Non-pigmented ciliary epithelial cell (primary cell): ENCODE measurements at places on chromosomes 7 and 10.

DNA sequence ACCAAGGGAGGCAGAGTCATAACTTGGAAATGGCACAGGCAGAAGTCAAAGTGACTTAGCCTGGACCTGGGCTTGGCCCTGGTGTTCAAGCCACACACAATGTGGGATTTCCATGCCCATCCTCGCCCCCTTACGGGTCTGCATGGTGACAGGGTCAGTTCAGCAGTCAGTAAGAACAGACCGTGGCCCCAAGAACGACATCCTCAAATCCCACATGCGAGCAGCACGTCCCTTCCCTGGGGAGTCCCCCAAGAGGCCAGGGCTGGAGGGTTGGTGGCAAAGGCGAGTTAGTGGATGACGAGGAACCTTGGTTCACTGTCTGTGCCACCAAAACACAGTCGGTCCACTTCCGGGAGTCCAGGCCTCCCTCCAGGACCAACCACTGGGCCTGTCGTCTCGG lies 93.3 kb upstream of the MGMT start:
- DNase-seq = no peak

GRCh38 chr7:5431560-5432015 lies 8.0 kb upstream of the TNRC18 start:
- DNase-seq = no peak

- no peak for DNase-seq
These were observed 45.9 kb downstream of the ZNF783 start for GRCh38 chr7:149307775-149308501.

- no peak for DNase-seq
These were observed 36.3 kb downstream of the CCM2 start for GRCh38 chr7:45036317-45036716.

DNA sequence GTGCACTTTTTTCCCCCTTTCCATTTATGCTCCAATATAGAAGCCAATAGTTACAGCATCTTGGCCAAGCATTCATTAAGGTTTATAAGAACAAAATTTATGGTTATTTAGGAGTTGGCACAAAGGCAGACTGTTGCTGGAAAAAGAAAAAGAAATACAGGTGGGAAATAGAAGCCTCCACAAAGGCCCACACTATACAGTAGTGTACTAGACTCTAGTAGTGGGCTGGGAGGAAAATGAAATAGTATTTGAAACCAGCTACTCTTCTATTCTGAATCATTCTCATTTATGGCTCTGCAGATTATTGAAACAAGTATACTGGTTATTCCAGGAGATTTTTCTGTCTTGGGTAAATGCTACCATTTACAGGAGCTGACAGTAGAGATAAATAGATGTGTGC lies 80.9 kb upstream of the CDK6 start:
- no peak for DNase-seq
